ENCODE measurements at places on chromosomes 5 and 9.

GRCh38 chr5:140225396-140225795 is 50.4 kb downstream of the CYSTM1 start:
- no peak for DNase-seq

DNA sequence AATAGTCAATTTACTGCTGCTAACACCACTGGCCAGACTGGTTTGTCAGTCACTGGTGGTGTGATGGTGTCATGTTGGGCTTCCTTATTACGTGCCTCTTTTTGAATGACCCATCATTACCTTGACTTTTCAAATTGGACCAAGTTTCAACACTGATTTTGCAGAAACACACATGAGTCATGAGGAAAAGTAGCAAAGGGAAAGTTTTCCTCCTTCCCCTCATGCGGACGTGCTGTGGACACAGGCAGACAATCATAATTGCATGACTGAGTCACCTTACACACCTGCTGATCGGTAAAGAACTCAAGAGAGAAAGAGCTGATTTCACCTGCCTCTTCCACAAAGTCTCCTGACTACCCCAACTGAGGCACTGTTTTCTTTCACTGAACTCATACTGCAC is 324.5 kb downstream of the ARRDC3 start:
- DNase-seq, result no peak

GRCh38 chr5:174849426-174849825 is 125.0 kb downstream of the MSX2 start:
- no peak for DNase-seq

DNA sequence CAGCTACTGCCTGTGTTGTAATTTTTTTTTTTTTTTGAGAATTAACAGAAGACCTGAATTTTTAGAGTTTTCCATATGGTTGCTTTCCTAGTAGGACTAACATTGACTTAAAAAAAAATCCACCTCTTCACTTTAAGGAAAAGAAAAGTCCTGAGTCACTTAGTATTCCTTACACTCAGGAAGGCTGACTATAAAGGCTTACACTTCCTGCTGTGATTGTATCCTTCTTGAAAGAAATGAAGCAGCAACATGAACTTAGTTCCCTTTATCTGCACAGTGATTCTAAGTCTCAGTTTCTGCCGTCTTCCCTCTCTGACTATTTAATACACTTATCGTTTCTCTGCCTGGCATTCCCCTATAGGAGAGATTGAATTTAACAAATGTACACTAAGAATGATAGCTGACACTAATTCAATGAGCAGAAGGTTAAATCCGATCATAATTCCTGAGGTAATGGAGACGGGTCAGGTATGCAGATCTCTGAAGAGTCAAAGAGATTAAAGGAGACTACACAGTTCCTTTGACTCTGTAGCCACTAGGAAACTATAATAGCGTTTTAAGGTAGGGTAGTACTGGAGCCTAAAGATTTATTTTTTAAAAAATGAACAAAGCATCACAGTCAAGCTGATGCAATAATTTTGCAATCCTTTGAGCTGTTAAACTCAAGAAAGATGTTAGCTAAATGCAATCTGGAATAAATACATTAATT is 185.1 kb upstream of the ELAVL2 start:
- no peak for DNase-seq

DNA sequence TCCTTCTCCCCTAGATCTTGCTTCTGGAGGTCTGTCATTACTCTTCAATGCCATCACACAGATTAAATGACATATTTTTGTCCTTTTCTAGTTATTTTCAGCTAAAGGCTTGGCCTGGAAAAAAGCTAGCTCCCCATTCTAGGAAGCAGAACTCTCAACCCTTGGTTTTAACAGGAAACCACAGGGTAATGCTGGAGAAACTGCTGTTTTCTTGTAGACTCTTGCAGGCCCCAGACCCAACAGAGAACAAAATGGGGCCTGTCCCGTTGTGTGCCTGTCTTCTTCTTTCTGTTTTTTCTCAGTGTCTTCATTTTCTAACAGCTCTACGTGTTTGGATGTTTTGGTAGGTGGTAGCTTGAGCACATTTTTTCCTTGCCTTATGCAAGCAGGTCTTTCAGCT is 21.5 kb downstream of the DCANP1 start:
- no peak for DNase-seq
